Dermis lymphatic vessel endothelial cell (primary cell): ENCODE measurements at places on chromosomes 2 and 18. TPM values are rescaled to one million over a fixed set of nuclear protein-coding genes. Genes with fewer than 3 reads are reported as not detected.

UGT1A8 gene
- not detected in 2 replicates for total RNA-seq

GRP gene
- not detected in 2 replicates for total RNA-seq

PSMG2 gene
- total RNA-seq, result 67.5 and 95.9 TPM in 2 replicates

NTSR2 gene
- not detected in 2 replicates for total RNA-seq

NR4A2 gene
- 0.17 and 0.87 TPM in 2 replicates for total RNA-seq

LAMA1 gene
- total RNA-seq, result 0.09 and 0.22 TPM in 2 replicates

NAGK gene
- total RNA-seq, result 47.9 and 78.0 TPM in 2 replicates
